Stimulated activated CD4-positive, alpha-beta T cell treated with anti-CD3 and anti-CD28 coated beads, Interleukin-2, amount 100 ng/mL, for 4 hours (primary cell): ENCODE measurements at places on chromosomes 12 and 14.

- no peak for DNase-seq
These were observed 340.6 kb downstream of the GXYLT1 start for GRCh38 chr12:41804026-41804425.

DNA sequence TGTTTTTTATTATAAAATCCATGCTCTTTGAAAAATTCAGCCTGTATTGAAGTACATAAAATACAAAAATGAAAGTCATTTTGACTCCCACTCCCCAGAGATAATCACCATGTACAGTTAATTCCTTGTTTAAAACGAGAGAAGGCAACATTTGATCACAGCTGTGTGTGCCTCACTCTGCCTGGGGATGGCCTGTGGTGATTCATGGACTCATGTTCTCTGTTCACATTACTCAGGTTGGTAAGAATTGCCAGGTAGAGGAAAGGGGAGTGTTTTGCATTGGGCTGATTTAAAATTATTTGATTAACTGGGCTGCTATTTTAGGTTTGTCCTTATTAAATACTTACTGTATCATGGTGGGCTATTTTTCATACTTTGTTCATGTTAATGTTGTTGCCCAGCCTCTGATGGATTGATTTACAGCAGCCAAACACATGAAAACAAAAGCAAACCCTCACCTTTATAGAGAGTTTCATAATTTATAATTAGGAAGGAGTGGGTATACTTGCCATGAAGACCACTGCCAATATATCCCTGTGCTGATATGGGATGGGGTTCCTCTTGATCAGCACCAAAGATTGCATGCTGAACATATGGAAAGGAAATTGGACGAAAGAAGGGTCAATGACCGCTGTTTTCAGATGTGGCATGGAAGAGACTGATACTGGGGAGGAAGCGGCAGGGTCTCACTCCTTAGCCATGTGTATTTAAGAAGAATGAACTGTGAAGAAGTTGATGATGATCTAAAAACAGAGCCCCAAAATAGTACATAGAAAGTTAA, 3.0 kb downstream of the ZBTB1 start:
- DNase-seq, result peak; percentile 49

DNA sequence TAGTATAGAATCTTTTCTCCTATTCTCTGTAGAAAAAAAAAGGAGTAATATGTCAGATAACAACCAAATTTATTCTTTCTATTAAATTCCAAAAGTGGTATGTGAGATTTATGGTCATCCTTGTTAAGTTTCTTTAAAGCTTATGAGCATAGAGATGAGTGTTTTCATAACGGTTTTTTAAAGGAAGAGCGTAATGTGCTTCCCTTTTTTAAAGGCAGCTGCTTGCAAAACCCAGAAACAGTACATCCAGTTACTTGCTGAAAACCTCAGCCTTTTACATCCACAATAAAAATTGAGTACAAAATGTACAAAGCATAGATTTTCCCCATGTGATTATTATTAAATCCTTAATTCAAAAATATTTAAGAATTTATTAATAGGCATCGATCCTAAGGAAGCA, 53.6 kb upstream of the CD163 start:
- DNase-seq, result no peak

GRCh38 chr12:22722779-22723178, 97.8 kb downstream of the ETNK1 start:
- DNase-seq, result no peak

- no peak for DNase-seq
These were observed 16.2 kb downstream of the SLC25A29 start for GRCh38 chr14:100289916-100290606.
